Choroid plexus epithelial cell (primary cell): ENCODE measurements at places on chromosomes 5 and 9.

- DNase-seq, result no peak
Measured at GRCh38 chr9:98391867-98392266, 136.4 kb upstream of the TBC1D2 start.

GRCh38 chr9:124231095-124231737 is 26.5 kb upstream of the NEK6 start:
- no peak for DNase-seq

DNA sequence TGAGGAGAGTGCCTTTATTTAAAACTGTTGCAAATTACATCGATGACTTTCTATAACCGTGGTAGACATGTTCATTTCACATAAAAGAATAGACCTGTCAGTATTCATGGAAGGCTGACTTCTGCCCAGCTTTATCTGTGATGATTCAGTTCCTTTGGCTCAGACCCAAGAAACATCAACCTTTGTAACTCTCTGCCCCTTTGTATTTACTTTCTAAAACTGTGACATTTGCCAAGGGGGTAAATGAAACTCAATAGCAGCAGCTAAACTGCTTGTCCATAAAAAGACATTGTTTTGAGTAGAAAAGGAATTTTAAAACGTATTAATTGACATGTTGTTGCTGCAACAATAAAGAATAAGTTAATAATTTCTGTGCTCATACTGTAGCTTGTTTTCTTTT is 137.8 kb upstream of the ANKH start:
- DNase-seq, result peak; percentile 85

DNA sequence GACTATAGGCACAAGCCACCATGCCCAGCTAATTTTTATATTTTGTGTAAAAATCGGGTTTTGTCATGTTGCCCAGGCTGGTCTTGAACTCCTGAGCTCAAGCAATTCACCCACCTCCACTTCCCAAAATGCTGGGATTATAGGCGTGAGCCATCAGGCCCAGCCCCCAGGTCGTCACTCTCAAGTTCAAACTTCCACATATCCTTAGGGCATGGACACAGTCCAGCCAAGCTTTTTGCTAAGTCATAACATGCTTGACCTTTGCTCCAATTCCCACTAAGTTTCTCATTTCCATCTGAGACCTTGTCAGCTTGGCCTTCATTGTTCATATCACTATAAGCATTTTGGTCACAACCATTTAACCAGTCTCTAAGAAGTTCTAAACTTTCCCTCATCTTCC is 43.9 kb upstream of the ARAP3 start:
- no peak for DNase-seq

- DNase-seq, result peak; percentile 70
Measured at GRCh38 chr9:94159069-94159939, 75.0 kb downstream of the PTPDC1 start.

DNA sequence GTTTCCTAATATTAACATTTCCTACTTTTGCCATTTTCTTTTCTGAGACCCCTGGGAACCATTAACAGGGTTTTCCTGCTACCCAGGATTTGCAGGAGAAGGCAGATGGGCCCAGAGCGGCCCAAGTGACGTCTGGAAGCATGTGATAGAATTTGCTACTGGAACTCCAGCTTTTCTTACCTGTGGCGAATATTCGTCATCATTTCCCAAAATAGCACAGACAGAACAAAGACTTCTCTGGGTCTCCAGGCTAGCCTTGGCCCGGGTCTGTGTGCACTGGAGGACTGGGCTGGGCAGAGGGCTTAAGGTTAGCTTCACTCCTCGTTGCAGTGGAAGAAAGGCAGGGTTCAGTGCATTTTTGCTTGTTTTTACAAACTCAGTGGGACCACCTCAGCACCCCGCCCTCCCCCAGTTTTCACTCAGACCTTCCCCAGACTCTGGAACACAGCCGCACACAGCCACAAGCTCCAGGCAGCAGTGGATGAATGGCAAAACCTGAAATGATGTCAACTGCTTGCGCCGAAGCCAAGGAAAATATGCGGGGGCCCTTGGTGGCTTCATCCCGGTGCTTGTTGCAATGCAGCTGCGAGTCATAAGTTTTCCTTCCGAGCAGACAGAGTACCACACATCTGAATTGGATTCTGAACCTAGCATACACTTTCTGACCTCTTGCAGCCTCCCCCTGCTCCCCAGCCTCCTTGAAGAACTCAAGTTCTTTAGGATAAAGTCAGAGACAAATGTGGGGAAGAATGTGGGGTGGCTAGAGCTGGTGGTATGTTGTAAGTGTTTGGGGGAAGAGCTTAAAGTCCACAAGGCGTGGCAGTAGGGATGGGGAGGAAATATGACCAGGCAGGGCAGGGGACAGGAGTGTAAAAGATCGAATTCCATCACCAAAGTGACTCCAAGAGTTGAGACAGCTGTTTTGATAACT is 586.0 kb downstream of the CCDC171 start:
- DNase-seq, result peak; percentile 94

DNA sequence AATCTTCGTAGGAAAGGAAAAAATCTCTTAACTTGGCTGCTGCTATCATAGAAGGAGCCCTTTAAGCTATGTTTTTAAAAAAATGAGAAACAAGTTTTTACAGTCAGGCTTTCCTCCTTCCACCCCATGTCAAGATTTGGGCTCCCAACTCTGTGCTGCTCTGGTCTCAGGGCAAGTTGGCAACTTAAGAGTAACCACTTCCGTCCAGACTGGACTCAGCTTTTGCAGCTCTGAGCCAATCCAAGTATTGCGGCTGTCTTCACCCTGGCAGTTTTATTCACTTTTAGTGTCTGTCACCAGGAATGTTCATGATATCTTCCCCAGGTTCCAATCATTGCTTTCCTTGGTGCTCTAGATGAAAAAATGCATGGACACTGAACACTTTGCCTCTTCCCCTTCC is 115.9 kb upstream of the GAS1 start:
- DNase-seq, result peak; percentile 32

DNA sequence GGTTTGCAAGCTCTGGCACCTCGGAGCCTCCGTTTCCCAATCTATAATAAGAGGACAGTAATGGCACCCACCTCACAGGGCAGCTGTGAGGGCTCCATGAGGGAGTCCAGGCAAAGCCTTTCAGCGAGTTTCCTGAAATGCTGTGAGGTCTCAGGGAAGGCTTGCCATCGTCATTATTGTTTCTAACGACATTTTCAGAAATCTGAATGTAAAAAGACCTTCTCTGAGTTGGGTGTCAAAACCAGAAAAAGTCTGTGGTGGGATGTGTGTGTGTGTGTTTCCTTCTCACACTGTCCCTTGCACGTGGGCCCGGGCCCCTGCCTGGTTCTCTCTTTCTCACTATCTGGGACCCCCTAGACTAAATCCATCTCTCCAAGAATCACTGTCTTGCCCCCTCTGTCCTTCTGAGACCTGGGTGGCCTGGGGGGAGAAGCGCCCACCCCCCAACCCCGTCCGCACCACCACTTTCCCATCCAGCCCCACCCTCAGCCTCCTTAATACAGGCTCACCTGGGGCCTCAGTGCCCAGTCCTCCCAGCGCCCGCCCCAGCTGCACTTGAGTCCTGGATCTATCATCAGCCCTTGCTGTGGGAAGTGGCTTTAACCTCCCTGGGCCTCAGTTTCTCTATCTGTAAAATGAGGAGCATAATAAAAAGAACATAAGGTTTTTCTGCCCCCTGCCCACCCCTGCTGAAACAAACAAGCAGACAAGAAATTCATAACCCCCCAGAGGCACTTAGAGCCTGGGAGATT is 180.3 kb downstream of the C9orf50 start:
- no peak for DNase-seq

DNA sequence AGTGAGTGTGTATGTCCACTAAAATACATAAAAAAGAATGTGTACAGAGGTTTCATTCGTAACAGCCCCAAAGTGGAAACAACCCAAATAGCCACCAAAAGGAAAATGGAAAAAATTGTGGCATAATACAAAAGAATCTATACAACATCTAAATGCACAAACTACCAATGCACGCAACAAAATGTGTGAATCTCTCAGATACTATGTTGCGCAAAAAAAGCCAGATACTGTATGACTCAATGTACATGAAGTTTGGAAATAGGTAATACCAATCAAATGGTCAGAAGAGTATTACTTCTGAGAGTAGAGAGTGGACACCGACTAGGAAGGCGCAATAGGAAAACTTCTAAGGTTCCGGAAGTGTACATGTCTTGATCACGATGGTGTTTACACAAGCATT is 2.4 kb downstream of the XPA start:
- DNase-seq, result no peak

GRCh38 chr5:137758715-137759306 is 4.6 kb upstream of the HNRNPA0 start:
- DNase-seq, result no peak

- DNase-seq, result no peak
Measured at GRCh38 chr5:175830586-175831300, 40.6 kb upstream of the CPLX2 start.

- DNase-seq, result peak; percentile 63
Measured at GRCh38 chr5:57302164-57302563, 128.3 kb downstream of the GPBP1 start.

DNA sequence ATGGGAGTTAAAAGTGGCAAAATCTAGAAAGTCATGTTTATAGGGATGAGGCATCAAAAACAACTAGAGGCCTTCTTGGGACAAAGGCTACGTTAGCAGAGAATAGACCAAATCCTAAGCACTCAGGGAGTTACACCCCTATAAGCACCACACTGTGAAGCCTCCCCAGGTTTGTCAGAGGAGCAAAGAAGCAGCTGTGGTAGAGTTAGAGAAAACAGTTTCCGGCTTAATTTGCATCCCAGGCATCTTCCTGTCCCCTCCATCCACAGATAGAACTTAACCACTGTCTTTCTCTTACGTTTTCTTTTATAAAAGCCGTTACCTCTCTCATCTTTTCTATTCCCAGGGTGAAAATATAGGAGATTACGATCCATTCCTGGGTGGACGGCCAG is 188.6 kb upstream of the KLF9 start:
- DNase-seq, result no peak

DNA sequence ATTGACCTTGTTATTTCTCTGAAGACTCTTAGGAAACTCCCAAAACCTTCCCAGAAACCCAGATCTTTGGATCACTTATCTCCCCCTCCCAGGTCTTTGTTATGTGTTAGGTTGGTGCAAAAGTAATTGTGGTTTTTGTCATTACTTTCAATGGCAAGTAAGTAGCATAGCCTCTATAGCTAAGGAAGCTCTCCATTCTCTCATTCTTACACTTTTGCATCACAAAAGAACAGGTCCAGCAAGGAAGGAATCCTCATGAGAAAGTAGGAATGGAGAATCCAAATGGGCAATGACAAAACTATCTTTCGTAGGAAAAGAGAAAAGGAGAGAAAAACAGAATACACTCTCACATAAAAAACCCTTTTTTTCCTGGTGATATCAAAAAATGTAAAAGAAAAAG is 81.3 kb upstream of the ELAVL2 start:
- DNase-seq, result no peak
